Forelimb muscle (tissue), 1 donor: ENCODE measurements at places on chromosomes 7 and 10.

GRCh38 chr7:139602143-139602722 lies 78.7 kb downstream of the CLEC2L start:
- DNase-seq = no peak

DNA sequence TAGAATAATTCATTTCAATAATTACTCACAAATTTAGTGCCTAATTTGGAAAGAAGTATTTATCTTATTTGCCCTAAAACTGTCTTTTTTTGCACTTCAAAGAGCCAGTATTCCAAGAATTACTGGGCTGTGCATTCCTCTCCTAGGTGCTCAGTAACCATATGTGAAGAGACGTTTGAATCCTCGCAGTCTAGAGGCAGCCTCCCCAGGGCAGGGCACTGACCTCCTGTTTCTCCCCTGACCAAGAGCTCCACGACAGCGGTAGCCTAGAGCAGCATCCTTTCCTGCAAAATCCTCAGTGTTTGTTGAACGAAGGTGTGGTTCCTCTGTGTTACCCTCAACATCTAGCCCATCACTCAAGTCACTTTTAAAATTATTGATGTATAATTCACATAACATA lies 113.1 kb downstream of the EEPD1 start:
- DNase-seq = no peak

- no peak for DNase-seq
Observed at GRCh38 chr7:116593359-116594075, 68.7 kb downstream of the CAV1 start.

GRCh38 chr10:131211146-131211545 lies 100.4 kb downstream of the TCERG1L start:
- DNase-seq = no peak
